ENCODE measurements at places on chromosomes 16 and 17. TPM values are rescaled to one million over a fixed set of nuclear protein-coding genes. Genes with fewer than 3 reads are reported as not detected.
A peak's percentile ranks its signal among the peaks of the same experiment; 100 is the strongest.

- DNase-seq, result no peak
Observed at GRCh38 chr16:85400305-85401205, 212.6 kb upstream of the GSE1 start.

- DNase-seq, result no peak
Observed at GRCh38 chr16:1258906-1259759, 3.3 kb downstream of the TPSD1 start.

- no peak for DNase-seq
Observed at GRCh38 chr16:84874983-84875382, 55.2 kb downstream of the CRISPLD2 start.

DNA sequence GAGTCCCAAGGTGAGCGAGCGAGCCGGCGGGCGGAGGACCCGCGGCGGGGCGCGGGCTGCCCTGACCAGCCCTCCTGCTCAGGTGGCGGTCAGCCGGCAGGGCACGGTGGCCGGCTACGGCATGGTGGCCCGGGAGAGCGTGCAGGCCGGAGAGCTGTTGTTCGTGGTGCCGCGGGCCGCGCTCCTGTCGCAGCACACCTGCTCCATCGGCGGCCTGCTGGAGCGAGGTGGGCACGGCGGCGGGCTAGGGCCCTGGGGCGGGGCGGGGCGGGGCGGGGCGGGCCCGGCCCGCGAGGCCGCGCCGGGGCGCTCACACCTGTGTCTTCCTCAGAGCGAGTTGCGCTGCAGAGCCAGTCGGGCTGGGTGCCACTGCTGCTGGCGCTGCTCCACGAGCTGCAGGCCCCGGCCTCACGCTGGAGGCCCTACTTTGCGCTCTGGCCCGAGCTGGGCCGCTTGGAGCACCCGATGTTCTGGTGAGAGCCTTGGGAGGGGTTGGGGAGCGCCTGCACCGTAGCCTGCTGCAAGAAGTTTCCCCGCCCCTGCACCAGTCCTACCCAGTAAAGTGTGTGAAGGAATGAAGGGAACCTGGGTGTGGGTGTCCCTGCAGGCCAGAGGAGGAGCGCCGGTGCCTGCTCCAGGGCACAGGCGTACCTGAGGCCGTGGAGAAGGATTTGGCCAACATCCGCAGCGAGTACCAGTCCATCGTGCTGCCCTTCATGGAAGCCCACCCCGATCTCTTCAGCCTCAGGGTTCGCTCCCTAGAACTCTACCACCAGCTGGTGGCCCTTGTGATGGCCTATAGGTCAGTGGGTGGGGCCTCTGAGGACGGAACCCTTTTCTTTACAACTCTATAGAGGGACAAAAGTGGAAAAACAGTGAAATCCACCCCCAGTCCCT lies 802 bp downstream of the SETD6 start:
- peak; percentile 70 for DNase-seq

DNA sequence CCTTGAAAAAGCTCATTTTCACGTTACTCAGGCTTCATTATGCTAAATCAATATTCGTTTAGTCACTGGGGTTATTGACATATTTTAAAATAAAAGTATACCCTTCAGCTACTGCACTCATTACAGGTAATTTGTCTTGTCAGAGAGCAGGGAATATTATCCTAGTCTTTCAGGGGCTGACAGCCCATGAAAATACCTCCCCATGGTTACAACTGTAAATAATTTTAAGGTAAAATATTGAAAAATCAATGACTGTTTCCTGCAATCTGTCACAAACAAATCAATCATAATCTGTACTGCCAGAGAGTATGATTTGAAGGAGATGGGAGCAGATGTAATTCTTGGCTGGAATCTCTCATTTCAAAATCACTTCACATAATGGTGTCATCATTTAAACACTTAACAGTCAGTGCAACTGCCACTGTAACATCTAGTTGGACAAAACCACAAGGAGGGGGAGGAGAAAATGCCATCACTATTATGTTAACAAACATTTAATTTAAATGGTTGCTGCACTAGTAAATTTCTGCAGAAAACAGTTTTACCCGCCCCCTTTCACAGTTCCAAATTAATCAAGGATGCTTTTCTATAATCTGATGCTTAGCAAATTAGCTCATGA lies 9.3 kb upstream of the IRX5 start:
- DNase-seq, result no peak

DNA sequence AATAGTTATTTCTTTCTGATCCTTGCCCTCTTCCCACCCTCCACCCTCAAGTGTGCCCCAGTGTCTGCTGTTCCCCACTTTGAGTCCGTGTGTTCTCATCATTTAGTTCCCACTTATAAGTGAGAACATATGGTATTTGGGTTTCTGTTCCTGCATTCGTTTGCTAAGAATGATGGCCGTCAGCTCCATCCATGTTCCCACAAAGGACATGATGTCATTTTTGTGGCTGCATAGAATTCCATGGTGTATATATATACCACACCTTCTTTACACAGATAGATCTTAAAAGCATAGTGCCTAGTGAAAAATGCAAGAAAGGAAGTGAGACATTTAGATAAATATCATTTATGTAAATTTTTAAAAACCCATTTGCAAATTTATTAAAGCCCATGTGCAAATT lies 33.1 kb downstream of the HS3ST2 start:
- no peak for DNase-seq

The KIF1C gene
- total RNA-seq, result 35.5 TPM

The IRX3 gene
- total RNA-seq, result not detected

The KRT35 gene
- total RNA-seq, result not detected

The AMFR gene
- 55.5 TPM for total RNA-seq

The CTF1 gene
- 0.19 TPM for total RNA-seq

The SYCE1L gene
- 13.3 TPM for total RNA-seq
